Spleen (tissue), 13 donors: ENCODE measurements at places on chromosomes 6 and 20.

- peak; percentile 39 for DNase-seq
Measured at GRCh38 chr6:3316331-3316730, 57.6 kb downstream of the PSMG4 start.

GRCh38 chr6:135759831-135760230, 91.7 kb upstream of the PDE7B start:
- no peak for DNase-seq

- no peak for DNase-seq
Measured at GRCh38 chr6:878179-878578, 185.2 kb upstream of the EXOC2 start.

GRCh38 chr6:124974771-124975377, 12.6 kb downstream of the RNF217 start:
- no peak for DNase-seq

GRCh38 chr6:36276581-36277536, 7.0 kb downstream of the PNPLA1 start:
- no peak for DNase-seq

- peak; percentile 90 for DNase-seq
Measured at GRCh38 chr6:2891768-2892170, 11.3 kb downstream of the SERPINB9 start.

DNA sequence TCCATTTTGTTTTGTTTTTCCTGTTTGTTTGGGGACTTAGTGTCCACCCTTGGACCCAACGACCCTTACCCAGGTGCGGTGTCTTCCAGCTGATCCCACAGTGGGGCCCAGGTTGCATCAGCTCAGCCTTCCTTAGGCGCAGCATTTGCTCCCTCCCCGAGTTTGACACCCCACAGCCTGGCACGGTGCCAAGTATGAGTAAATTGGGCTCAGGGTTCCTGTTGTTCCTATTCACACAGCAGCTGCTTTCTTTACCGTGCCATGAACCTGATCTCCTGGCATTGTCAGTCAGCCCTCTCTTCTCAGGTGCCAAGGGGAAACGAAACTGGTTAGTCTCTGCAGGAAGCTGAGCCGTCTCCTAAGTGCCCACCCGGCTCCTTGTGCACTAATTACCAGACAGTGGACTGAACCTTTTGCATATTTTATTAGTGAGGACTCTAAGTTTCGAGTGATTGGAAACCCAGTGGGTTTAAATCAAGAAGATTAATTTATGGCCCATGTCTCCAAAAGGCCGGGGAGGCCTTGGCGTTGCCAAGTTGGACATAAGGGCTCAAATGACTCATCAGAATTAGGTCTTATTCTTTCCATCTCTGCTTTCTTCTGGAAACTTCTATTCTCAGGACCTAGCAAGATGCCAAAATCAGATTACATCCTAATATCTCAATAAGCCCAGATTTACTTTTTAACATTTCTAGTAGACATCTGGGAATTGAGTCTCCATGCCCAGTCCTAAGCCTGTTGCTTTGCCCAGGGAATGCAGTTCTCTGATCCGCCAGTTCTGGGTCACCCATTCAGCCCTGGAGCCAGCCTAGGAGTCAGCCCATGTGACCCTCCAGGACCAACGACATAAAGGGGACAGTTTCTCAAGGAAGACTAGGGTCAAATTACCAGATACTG, 68.8 kb downstream of the TSHZ2 start:
- DNase-seq, result no peak

- DNase-seq, result no peak
Measured at GRCh38 chr6:130431346-130431852, 65.6 kb downstream of the TMEM200A start.

DNA sequence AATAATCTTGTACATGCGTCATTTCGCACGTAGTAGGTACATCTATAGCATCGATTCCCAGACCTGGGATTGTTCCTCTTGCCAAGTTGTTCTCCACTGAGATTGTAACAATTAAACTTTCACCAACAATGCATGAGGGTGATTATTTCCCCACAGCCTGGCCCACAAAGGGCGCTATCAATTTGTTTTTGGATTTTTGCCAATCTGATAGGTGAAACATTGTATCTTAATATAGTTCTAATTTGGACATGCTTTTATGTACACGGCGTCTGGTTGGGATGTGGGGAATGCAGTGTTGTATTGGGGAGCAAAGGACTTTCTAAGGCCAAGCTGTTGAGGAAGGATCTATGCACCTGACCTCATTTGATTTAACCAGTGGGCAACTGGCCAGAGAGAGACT, 59.5 kb downstream of the VEGFA start:
- no peak for DNase-seq

DNA sequence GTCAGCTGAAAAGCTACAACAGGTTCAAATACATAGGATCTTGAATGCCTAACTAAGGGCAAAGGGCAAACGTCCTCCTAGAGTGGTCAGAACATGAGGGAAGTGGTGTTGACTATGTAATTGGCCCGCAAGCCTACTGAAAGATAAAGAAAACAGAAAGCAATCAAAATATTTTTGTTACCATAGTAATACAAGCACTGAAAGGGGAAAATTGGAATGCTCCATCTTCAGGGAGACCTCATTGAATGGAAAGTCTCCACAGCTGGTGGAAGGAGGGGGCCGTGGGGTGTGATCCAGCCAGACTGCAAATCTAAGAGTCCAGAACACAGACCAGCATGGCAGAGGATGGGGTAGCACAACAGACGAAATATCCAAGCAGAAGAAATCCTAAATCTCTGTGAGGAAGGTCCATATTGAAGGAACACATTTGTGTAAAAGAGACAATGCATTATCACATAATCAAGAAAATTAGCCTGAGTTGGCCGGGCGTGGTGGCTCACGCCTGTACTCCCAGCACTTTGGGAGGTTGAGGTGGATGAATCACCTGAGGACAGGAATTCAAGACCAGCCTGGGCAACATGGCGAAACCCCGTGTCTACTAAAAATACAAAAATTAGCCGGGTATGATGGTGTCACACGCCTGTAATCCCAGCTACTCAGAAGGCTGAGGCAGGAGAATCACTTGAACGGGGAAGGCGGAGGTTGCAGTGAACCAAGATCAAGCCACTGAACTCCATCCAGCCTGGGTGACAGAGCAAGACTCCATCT, 39.5 kb downstream of the MTFR2 start:
- no peak for DNase-seq

DNA sequence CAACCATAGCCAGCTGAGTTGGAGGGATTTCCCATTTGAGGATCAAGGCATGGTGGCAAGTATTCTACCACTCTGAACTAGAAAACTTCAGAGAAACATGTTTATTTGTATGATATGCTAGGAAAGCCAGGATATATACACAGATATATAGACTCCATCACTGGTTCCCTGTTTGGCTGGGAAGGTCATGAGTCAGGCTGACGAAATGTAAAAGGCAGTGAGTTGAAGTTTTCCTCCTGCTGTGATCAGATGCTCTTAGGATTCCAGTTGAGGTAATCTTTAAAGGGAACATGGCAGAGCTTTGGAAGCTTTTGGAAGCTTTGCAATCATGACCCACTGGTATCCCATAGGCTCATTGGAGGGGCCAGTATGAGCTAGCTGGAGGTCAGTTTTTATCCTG, 1369.1 kb downstream of the EPHA7 start:
- no peak for DNase-seq

DNA sequence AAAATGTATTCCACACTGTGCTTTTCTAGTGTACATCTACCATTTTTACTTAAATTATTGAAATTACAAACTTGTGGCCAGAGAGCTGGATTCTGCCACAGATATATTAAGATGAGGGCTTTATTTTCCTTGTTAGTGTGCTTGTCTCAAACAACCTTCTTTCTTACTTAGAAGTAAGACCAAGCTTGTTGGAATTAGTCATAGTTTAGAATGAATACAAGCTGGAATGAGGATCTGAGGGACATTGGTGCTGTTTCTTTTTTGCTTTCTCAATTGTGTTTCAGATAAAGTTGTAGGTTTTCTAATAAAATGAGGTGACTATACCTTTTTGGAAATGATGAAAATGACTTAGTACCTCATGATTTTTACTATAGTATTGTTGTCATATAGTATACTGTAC, 40.3 kb downstream of the UBR2 start:
- no peak for DNase-seq

DNA sequence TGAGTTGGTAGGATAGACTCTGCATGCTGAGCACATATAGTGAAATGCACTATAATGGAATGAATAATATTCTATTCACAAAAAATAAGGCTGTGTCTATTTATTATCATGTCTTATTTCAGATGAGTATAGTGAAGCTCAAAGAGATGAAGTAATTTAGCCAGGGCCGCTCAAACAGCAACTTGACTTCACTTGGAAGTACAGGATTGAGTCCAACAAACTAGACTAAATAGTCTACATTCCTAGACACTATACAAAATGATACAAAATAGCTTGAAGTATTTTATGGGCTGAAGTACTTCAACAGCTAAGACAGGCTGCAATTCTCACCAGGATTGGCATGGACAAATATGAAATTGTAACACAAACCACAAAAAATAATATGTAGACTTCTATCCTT, 144.5 kb upstream of the DST start:
- DNase-seq, result no peak

GRCh38 chr20:38840894-38841470, 35.5 kb downstream of the PPP1R16B start:
- DNase-seq, result no peak

DNA sequence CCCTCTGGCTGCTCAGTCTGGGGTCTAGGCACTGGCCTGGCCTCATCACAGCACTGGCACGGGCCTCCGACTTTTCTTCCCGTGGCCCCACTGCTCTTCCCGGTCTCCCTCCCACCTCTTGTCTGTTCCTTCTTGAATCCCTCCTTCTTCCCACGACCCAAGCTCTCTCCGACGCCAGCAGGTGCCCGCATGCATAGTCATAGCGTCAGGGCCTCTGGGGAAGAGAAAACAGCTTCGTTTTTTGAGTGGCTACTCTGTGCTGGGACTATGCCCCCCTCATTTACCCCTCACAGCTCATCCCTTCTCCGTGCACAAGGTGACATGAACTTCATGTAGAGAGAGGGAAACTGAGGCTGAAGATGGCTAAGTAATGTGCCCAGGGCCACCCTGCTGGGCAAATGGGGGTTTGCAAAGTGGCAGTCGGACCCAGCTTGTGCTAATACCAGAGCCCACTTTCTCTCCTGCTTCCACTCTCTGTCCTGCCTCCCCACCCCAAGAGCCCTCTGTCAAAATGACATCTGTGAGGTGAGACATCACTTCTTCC, 59.2 kb downstream of the SYNJ2 start:
- peak; percentile 51 for DNase-seq

- no peak for DNase-seq
Measured at GRCh38 chr20:11497545-11497944, 420.1 kb upstream of the BTBD3 start.

DNA sequence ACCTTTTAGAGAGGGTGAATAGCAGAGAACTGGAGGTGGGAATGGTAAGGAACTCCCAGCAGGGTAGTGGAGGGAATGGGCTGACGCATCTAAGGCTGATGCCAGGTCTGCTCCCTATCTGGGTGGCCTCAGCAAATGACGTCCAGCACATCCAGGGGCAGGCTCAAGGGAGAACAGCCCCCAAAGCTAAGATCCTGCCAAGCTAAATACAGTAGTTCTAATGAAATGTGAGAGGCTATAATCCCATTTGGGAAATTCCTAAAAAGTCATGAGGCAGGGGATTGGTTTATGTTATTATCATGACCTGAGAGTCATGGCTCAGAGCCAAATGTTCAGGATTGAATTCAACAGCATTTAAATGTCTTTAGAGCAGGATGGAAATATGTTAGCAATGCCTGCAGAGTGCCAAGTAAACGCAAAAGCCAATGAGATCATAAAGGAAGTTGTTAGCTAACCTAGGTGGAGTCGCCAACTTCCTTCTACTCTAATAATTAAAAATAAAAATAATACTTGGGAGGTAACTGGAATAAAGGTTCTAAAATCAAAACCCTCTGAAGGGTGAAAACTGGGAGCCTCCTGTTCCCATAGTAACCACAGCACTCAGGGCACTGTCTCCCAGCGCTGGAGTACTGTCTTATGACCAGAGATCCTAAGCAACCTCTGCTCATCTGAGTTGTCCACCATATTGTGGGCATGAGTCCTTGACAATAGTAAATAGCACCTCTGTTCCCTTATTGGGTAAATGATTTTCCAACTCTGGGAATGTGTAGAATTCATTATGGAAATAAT, 34.8 kb downstream of the IYD start:
- DNase-seq, result no peak

GRCh38 chr6:137237413-137238170, 18.4 kb upstream of the IFNGR1 start:
- no peak for DNase-seq

- DNase-seq, result no peak
Measured at GRCh38 chr6:7115543-7116231, 7.9 kb downstream of the RREB1 start.

DNA sequence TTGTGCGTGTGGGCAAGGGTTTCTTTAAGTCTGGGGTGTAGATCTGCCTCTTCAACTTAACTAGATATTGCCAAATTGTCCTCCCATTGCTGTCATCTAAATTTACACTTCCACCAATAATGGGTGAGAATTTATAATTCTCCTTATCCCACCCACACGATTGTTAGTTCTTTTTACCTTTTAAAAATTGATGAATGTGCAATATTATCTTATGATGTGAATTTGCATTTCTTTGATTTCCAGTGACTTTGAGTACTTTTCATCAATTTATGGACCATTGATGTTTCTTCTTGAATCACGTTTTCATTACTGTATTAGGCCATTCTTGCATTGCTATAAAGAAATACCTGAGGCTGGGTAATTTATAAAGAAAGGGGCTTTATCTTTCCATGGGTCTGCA, 17.2 kb upstream of the TPD52L1 start:
- no peak for DNase-seq

- no peak for DNase-seq
Measured at GRCh38 chr6:122068291-122068769, 331.1 kb upstream of the HSF2 start.

- peak; percentile 99 for DNase-seq
Measured at GRCh38 chr20:36064658-36065426, 89.7 kb upstream of the EPB41L1 start.

- no peak for DNase-seq
Measured at GRCh38 chr6:126440923-126441322, 101.0 kb downstream of the CENPW start.

- DNase-seq, result no peak
Measured at GRCh38 chr6:97081010-97081590, 156.6 kb downstream of the KLHL32 start.

GRCh38 chr6:447381-448165, 56.0 kb downstream of the IRF4 start:
- peak; percentile 61 for DNase-seq
